Ureter (tissue), 1 donor: ENCODE measurements at places on chromosomes 1 and 21.

- DNase-seq, result no peak
Observed at GRCh38 chr1:2641381-2642130, 8.7 kb upstream of the MMEL1 start.

DNA sequence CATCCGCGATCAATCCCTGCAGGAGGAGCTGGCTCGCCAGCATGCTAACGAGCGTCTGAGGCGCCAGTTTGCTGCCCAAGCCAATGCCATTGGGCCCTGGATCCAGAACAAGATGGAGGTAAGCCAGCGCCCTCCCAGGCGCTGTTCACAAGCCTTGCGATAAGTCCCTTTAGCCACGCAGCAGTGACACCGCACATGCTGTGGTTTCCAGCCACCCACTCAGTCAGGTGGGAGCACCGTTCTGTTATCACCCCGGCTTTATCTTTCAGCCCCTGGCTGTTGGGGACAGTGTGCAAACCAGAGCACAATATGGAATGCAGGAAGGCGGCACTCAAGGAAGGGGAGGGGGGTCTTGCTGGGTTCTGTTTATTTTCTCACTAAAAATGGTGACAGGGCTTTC, 41.1 kb upstream of the MTR start:
- no peak for DNase-seq

DNA sequence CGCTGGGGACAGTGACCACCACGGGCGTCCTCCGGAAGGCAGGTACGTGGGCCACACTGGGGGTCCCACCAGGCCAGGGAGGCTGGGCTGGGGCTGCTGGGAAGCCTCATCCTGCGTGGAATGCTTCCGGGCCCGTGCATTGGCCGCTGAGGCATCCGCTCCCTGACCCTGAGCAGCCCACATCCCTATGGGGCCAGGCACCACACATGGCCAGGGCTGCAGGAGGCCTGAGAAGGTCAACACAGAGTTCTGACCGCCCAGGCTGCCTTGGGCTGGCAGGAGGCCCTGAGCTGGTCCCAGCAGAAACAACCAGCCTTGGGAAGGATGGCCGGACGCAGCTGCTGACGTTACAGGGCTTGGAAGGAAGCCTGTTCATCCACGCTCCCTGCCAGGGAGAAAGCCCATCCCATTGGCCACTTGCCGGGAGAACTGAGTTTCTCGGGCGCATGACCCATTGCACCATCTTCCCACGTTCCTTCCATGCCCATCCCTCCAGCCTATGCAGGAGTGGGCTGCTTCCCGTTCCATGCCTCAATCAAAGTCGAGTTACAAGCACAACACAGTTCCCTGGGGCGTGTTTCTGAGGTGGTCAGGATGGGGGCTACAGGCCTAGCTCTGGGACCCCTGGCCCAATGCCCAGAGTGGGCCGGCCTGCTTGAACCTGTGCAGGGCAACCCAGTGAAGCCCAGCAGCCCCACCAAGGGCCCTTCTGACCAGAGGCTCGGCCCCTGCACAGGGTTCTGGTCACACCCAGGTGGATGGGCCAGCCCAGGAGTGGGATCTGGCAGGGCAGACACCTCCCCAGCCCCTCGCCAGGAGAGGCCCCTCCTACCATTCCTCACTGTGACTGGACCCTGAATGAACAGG, 31.7 kb downstream of the TRIM11 start:
- DNase-seq, result peak; percentile 93

- no peak for DNase-seq
Observed at GRCh38 chr1:205927247-205927646, 16.0 kb downstream of the SLC26A9 start.

DNA sequence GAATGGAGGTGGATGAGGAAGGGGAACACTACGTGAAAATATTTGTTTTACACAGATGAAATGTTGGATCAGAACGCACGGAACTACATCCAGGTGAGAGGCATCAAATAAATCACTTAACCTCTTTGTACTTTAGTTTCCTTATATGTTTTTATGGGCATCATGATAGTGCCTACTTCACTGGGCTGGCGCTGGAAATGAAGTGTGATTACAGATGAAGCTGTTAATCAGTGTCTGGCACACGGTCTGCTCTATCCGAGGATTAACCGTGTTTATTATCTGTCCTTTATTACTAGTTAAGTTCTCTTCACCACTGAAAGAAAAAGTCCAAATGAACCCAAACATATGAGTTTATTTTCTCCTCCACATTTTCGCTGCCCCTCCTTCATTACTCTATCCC, 96.0 kb upstream of the TRABD2B start:
- DNase-seq, result no peak

- DNase-seq, result no peak
Observed at GRCh38 chr1:150513351-150513791, 2.2 kb upstream of the FALEC start.

DNA sequence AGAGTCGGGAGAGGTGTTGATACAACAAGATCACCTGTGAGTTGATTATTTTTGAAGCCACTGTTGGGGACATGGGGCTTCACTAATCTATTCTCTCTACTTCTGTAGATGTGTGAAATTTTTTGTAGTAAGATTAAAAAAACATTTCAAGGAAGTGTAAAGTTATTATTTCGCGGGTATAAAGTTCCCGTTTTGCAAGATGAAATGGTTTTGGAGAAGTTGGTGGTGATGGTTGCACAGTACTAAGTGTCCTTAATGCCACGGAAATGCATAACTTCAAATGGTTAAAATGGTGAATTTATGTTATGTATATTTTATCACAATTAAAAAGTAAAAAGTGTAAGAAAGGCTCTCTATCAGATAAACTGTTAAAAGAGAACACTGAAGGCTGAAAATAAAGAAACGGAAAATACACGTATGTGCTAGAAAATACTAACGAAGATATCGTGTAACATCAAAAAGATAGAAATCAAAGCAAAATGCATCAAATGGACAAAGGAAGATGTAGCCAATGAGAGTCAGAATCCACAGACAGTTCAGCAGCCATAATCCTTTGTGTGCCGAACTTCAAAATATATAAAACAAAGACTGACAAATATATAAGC, 2.9 kb upstream of the ITGB2 start:
- DNase-seq, result no peak

GRCh38 chr21:32377991-32378390, 14.8 kb downstream of the URB1 start:
- DNase-seq, result no peak

GRCh38 chr1:172764378-172764777, 105.5 kb downstream of the FASLG start:
- DNase-seq, result no peak
